ENCODE measurements at places on chromosomes 5 and 9.

- no peak for DNase-seq
Measured at GRCh38 chr5:128535251-128535650, 2.8 kb downstream of the FBN2 start.

- no peak for DNase-seq
Measured at GRCh38 chr9:72485821-72486593, 35.4 kb upstream of the TMC1 start.

- DNase-seq = no peak
Measured at GRCh38 chr5:3925935-3926334, 330.3 kb downstream of the IRX1 start.

DNA sequence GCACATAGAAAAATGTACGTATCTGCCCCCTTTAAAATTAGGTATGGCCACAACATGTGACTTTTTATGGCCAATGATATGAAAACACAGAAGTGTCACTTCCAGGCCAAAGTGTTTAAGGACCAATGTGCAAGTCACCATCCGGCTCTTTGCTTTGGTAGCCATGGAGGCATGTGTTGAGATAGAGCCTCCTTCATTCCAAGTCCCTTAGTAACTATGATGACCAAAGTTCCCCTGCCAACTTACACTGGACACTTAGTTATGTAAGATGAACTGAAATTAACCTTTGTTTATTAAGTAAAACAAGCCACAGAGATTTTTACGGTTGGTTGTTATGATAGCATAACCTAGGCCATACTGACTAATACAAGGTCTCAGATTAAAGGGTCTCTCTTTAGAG lies 51.0 kb downstream of the FBN2 start:
- no peak for DNase-seq

DNA sequence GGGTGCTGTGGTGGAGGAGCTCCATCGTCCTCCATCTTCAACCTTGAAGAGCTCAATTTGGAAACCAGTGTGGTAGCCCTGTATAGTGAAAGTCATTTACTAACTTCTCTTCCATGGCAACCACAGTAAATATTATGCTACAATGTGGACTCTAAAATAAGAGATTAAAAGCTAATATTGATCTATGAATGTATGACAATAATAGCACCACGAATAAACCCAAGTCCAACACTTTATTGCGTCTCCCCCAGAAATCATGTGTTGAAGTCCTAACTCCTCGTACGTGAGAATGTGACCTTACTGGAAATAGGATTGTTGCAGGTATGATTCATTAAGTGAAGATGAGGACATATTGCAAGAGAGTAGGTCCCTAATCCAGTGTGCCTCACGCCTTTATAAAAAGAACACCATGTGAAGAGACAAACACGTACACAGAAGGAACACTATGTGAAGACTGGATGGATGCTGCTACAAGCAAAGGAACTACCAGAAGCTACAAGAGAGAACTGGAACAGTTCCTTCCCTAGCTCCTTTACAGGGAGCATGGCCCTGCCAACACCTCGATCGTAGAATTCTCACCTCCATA lies 276.2 kb downstream of the PDE4D start:
- DNase-seq = no peak

DNA sequence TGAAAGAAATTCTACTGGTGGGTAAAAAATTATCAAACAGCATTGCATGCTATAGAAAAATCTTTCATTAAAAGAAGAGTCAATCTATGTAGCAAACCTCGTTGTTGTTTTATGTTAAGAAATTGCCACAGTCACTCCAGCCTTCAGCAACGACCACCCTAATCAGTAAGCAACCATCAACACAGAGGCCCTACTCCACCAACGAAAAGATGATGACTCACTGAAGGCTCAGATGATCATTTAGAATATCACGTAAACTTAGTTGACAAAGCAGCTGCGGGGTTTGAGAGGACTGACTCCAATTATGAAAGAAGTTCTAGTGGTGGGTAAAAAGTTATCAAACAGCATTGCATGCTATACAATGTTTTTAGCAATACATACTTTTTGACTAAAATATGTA lies 242.6 kb downstream of the DRD1 start:
- no peak for DNase-seq

DNA sequence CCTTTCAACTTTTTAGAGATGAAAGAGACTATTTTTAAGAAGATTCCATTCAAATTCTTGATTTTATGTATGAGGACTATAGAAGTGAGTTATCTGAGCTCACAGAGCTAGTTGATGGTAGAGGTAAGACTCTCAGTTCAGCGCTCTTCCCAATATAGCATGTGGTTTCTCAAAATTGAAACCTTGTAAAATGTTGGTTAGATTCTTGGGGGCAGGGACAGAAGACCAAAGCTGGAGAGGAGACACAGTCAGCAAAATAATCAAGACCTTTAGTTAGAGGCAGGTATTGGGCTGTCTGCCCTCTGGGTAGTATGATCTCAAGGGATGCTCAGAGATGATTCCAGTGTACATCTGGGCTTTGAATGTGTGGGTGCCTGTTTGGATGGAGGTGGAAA lies 246.4 kb downstream of the SH3GL2 start:
- DNase-seq = no peak

DNA sequence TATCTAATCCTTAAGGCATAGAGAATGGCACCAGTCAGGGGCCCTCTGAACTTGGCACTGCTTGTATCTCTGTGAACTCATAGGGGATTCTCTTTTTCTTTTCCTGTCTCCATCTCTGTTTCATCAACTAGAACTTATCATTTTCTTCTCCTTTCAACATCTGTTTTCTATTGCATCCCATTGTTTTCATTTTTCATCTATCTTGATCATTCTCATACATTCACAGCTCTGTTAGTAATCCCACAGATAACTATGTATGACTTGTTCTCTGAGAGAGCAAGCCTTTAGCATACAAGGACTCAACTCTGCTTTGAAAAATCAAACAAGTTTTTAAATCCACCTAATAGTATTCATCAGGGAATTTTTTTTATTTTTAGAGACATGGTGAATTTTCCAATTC lies 264.3 kb downstream of the ARRDC3 start:
- DNase-seq = no peak

DNA sequence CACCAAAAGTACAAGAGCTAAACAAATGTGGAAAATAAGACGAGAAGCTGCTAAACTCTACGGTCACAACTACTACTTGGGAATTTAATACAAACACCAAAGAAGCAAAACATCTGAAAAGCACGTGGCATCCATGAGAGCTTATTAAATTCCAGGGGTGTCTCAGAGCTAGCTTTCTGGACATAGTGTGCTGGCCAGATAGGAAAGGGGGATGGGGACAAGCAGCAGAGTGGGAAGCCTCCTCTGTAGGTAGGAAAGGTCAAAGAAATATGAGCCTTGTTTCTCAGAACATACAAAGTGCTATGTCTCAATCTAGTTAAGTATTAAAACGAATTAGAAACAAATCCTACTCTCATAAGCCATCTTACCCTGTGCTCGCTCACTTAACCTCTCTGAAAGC lies 51.3 kb upstream of the GOLPH3 start:
- DNase-seq = no peak

DNA sequence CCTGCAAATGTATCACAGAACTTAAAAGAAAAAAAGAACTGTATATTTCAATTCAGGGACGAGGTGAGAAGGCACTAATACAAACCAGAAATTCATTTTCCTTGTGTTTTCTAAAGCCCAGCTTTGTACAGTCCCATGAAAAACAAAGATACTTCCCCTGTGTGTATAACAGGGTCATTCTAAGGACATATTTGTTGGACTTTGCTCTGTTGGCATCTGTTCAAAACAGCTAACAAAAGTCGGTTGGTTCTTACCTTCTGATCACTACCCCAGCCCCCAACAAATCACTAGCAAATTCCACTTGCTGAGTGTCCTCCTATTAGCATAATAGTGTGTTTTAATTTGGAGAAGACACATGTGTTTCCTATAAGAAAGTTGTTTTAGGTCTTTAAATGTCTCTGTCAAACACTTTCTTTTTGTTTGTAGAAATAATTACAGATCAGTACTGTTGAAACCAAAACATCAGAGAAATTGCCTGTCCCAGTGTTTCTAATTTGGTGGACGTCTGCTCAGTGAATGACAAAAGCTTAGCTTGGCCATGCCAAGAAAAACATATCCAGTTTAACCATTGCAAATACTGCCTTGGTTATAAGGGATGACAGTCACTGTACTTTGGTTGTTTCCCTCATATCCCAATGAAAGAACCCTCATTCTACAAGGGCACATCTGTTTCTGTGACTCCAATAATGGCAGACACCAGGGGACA lies 480.5 kb downstream of the EBF1 start:
- DNase-seq = no peak

GRCh38 chr9:100472788-100473275 lies at the start of gene TMEFF1:
TMEFF1 (plus strand) TSS chr9:100473149; CDS start chr9:100473545, 396 bp downstream.
- DNase-seq = peak; percentile 19

DNA sequence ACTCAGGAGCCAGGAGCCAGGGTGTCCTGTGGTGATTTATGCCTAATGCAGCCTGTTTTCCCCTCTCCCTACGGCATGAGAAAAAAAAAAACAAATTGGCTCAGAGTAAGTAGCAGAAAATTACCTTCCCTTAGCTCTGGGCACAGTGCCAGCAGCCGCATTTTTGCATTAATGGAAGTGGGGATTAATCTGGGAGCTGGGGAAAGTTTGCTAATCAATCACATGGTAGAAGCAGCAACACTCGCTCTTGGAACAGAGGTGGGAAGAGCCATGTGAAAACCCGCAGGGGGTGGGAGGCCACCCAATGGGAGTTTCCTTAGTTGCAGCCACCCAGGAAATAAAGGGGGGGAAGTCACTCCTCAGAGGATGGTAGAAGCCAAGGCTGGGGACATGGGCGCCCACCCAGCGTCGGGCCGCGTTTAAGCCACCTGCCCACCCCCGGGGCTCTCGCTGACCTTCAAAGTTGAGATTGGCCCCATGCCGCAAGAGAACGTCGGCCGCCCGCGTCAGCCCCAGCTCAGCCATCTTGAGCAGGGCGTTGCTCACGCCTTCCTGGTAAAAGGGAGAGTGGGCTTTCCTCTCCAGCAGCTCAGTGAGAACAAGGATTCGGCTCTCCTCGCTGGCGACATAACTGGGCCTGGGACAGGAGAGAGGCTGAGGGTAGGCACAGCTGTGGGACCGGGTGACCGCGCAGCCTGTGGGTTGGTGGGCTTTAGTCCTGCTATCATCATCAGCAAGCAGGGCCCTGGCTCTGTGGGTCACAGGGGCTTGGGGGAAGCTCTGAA lies 1.7 kb downstream of the ASB6 start:
- no peak for DNase-seq

GRCh38 chr5:24633715-24634325 lies 11.0 kb downstream of the CDH10 start:
- no peak for DNase-seq

DNA sequence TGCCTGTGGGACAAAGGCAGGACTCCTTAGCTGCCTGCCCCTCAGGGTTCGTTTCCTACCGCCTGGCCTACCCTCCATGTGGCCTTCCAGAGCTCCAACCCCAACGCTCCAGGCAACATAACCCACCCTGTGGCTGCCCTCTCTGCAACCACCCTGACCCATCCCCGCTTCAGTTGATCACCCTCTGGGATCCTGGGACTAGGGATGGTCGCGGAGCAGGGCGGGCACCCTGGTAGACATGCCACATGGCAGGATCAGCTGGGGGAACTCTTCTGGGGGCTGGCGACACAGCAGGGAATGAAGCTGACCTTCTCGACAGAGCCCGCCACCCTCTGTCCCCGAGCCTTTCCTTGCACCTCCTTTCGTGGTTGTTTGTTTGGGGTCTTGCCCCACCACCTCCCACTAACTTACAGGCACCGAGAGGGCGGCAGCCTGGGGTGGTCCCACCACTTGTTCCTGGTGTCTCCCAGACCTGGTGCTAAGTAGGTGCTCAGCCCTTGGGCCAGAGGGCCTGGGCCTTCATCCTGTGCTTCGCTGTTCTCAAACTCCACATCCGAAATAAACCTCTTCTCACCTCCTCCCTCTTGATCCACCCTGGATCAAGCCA lies 243.1 kb downstream of the PBX3 start:
- no peak for DNase-seq

GRCh38 chr5:10632110-10632761 lies 68.4 kb downstream of the ANKRD33B start:
- peak; percentile 39 for DNase-seq

DNA sequence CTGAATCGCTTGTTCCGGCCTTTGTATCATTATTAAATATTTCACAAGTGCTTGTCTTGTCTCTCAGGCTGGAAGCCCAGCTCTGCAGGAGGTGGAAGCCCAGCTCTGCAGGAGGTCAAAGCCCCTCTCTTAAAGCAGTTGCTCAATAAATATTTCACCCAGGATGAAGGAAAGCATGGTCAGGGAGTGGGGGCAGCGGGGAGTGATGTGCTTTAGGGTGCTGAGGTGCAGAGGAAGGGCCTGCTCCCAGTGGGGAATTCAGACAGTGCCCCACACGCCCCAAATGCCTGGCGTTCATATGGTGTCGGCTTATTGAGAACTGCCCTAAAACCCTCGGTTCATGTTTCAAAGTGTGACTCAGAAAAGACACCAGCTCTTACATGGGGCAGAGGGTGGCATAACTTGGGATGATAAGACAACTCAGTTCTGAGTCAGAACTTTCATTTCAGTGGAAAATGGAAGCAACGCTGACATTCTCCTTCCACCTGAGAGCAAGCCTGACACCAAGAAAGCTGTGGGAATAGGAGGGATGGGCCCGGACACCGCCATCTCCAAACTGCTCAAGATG lies 114.3 kb upstream of the DAP start:
- DNase-seq = no peak
